ENCODE measurements at places on chromosomes 3 and 15.
A peak's percentile ranks its signal among the peaks of the same experiment; 100 is the strongest.

DNA sequence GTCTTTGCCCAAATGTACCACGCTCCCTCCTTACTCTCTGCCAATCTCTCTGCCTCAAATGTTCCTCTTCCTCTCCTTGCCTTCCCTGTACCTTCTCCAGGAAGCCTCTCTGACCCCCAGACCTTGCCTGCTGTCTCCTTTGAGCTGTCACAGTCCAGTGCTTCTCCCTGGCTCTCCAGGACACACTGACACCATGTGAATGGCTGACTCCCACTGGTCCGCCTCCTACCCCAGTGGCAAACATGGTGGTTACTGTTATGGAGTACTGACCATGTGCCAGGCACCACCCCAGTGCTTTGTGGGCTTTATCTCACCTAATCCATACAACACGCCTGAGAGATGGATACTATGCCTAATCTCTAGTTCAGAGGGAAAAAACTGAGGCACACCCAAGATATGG lies 141.9 kb downstream of the TPRA1 start:
- no peak for DNase-seq

DNA sequence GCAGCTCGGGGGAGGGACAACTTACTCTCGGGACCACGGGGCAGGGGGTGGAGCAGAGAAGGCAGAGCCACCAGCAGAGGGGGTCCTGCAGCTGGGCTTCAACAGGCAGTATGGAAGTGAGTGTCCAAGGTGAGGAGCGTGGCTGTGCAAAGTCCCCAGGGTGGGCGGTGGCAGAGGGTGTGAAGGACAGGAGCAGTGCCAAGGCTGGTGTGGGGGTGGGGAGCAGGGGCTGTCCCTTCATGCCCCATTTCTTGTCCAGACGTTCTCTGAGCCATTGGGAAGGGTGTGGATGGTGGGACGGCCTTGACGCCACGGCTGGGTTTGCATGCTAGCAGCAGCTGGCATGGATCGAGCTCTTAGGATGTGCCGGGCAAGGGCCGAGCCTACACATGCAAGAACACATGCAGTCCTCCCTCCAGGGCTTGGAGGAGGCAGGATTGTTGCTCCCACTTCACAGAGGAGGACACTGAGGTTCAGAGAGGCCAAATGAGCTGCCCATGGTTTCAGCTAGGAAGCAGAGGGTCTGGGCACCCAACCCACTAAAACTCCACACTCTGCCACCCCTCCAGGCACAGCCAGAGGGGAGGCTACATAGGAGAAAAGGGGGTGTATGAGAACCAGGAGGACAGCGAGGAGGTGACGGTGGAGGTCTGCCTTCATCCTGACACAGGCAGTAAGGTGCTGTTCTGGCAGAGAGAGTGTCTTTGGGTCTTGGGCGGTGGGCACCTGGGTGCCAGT lies 93.6 kb downstream of the TBC1D2B start:
- DNase-seq, result no peak

- DNase-seq, result no peak
Measured at GRCh38 chr3:15071699-15072098, 6.6 kb upstream of the MRPS25 start.

DNA sequence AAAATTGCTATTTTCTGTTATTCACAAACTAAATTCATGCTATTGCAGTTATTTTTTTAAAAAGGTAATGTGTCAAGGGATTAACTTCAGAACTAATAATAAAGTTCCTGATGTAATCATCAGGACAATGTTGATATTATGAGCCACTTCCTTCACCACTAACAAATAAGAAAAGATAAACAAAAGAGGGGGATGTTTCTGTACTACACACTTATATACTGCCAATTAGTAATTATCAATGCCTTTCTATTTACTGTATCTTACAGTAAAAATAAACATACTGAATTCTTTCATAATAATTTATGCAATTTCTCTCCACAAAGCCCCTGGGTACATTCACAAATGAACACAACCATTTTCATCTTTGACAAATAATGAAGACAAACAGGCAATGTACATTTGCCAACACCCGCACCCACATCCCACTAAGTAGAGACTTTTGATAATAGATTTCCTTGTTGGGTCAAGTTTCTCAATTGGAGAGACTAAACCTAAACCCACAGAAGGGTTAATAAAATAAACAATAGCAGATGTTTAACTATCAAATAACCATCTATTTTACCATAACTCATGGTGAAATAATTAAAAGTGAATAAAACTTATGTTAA lies 3.7 kb downstream of the CBLB start:
- DNase-seq, result no peak

DNA sequence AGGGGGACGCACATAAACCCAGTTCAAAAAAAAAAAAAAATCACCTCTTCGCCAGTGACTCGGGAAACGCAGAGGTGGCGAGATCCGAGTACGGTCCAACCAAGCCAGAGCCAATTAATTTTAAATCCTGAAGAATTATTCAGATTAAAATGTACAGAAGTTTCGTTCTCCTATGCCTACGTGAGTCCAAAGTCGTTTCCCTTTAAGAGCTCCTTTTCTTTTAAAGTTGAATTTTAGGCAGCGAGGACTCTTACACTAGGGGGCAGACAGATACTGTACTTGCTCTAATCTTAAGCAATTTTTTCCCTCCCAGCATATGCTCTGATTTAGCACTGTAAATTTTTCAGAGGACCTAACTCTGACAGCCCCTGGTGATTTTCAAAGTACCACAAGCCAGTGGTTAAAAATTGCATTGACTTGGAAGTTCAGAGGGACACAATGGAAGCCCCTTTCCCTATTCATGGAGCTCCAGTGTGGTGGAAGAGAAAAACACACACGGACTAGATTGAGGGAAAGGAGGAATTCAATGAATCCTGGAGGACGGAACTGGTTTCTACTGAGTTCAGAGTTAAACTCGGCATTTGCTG lies 3.3 kb upstream of the NR2F2 start:
- DNase-seq, result peak; percentile 88

DNA sequence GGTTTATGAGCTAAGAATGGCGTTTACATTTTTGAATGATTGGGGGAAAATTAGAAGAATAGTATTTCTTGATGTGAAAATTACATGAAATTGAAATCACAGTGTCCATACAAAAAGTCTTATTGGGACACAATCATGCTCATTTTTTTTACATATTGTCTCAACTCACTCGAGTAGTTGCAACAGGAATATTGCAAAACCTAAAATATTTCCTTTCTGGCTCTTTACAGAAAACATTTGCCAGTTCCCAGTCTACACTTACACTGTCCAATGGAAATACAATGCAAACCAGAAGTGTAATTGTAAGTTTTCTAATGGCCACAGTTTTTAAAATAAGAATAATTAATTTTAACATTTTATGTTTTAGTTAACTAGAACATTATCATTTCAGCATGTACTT lies 137.8 kb downstream of the SAMMSON start:
- DNase-seq, result no peak

DNA sequence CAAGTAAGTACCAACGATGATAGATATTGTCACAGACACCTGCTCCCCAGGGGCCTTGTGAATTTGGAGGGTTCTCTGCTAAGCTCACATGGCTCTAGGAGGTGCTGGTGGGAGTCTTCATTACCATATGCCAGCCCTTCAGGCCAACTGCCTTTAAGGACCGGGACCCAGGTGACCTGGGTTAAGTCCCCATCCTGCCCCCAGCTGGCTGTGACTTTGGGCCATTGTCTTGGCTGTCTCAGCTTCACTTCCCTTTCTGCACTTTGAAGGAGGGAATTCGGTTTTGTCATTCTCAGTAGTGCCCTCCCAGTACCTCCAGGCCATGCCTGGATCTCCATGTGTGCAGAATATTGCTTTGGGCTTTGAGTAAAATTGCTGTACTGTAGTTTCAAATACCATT lies 72.8 kb upstream of the ACAD9 start:
- no peak for DNase-seq

- no peak for DNase-seq
Measured at GRCh38 chr15:87965304-87965703, 291.2 kb downstream of the NTRK3 start.

- no peak for DNase-seq
Measured at GRCh38 chr15:36810656-36811449, 231.4 kb downstream of the CDIN1 start.

DNA sequence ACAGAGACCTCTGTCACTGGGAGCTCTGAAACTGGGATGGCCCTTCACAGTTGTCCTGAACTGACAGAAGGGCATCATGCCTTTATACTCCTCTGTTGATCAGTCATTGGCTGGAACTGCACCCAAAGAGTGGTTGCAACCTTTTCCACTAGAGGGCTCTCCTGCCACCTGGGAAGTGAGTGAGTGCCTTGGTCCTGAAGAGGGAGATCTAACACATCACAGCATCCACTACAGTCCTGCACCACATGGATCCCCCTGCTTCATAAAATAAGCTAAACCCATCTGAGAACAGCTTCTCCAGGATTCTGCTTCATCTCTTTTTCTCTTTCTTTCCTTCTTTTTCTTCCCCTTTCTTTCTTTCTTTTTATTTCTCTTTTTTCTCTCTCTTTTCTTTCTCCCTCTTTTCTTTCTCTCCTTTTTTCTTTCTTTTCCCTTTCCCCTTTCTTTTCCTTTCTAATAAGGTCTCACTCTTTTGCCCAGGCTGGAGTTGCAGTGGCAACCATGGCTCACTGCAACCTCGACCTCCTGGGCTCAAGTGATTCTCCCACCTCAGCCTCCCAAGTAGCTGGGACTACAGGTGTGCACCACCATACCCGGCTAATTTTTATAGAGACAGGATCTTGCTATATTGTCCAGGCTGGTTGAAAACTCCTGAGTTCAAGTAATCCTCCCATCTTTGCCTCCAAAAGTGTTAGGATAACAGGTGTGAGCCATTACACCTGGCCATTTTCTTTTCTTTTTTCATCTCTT lies 42.8 kb upstream of the RAF1 start:
- peak; percentile 72 for DNase-seq

DNA sequence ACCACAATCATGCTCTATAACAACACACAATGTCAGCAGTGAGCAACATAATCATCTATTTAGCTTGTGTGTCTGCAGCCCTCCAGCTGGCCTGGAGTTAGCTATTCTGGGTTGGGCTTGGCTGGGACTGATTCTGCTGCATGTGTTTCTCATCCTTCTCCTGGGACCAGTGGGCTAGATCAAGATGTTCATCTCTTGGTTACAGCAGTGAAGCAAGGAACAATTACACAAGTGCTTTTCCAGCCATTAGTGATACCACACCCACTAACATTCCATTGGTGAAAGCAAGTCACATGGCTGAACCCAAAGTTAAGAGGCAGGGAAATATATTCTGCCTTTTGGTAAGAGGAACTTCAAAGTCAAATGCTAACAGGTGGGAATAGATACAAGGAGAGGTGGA lies 14.6 kb downstream of the NUDT16 start:
- DNase-seq, result no peak
